ENCODE measurements at places on chromosomes 7 and 10.

DNA sequence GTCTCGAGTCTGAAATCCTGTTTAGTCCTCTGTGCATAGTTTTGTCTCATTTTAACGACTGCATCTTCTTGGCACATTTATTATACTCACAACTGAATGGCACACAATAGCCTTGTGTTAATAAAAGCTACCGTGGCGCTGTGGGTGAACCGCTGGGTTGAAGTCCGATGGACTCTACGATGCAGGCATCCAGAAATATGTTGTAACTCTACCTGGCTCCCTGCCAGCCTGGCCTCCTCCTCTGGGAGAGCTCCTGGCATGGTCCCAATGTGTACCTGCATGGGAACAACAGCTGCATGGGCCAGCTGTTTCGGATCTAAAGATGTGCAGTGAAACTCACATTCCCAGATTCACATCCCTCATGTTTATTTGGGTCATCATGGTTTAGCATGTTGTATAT lies 3.7 kb upstream of the DPYSL4 start:
- no peak for DNase-seq

GRCh38 chr10:86970982-86971231 lies 2.6 kb downstream of the ADIRF start:
- DNase-seq, result no peak

DNA sequence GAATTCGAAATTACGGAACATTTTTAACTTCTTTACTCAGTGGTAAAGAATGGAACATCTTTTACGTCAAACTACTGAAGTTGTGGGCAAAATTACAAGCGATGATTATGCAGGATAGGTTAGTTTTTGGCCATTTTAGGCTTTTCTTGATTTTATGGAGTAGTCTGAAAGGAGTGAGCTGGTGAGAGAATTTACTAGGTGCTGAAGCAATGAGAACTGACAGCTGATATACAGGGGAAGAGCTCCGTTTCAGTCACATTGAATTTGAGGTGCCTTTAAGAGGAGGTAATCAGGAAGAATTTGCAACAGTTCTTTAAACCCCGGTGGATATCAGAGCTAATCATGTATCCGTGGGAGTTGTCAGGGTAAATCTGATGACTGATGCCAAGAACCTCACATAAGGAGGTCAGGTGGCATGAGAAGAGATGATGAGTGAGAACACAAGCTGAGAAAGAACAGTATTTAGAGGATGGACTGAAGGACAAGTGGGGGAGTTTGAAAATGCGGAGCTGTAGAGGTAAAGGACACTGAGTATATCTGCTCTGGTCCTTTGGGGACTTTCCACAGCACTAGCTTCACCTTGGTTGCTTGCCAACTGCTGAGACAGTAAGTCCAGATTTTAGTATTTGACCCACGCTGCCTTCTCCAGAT lies 104.3 kb downstream of the AHR start:
- DNase-seq, result no peak

- DNase-seq, result no peak
Measured at GRCh38 chr10:101624526-101625102, 36.5 kb downstream of the DPCD start.

GRCh38 chr7:43931346-43931745 lies 5.1 kb downstream of the UBE2D4 start:
- DNase-seq, result no peak

GRCh38 chr7:151424799-151425198 lies 15.0 kb upstream of the WDR86 start:
- DNase-seq, result no peak

DNA sequence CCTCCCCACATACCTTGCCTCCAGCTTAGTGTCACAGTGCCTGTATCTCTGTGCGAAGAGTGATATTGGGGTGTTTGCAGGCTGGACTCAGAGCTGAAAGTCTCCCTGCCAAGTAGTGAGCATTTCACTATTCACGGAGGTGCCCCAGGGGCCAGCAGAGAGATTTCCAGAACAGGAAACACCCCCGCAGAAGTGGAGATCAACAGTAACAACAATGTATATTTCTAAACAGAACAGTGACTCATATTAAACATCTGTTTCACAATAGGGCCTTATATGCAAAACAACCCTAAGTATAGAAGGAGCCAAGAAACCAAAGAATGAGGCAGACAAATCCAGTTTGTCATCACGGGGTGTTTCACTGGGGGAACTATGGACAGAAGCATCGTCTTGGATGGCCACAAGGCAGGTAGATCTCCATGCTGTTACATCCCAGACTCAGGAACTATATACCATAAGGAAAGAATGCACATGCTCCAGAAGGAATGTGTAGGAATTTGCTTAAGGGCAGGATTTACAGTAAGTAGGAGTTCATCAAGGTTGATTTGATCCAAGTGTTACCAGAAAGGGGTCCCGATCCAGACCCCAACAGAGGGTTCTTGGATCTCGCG lies 29.3 kb upstream of the CCL24 start:
- peak; percentile 5 for DNase-seq

All from CD4-positive, alpha-beta T cell treated with Interleukin-10 for 1 hour (primary cell).